ENCODE measurements at places on chromosomes 1 and 21. TPM values are rescaled to one million over a fixed set of nuclear protein-coding genes. Genes with fewer than 3 reads are reported as not detected.

DNA sequence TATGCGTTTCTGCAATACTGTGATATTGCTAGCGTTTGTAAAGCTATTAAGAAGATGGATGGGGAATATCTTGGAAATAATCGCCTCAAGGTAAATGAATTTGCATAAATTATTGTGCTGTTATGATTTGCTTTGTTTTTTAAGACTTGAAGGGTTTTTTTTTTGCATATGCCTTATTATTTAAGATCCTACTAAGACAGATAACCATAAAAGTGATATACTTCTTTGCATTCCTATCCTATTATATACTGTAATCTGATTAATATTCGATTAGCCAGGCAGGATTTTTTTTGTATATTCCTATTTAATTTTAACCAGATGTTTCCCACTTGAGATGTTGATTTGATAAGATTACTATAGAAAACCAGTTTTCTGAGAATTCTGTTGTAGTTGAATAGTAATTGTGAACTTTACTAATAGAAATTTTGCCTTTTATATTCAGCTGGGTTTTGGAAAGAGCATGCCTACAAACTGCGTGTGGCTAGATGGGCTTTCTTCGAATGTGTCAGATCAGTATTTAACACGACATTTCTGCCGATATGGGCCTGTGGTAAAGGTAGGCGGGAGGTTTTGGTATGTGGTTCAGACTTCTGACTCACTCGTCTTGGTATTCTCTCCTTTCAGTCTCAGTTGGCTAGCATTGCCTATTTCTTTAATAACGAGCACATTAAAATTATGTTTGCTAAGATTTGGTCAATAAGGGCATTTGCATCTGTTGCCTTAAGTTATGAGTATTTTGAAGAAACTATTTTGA, 56.8 kb downstream of the ZBTB17 start:
- DNase-seq, result no peak

GRCh38 chr1:232018231-232019025, 391.8 kb downstream of the DISC1 start:
- DNase-seq, result no peak

DNA sequence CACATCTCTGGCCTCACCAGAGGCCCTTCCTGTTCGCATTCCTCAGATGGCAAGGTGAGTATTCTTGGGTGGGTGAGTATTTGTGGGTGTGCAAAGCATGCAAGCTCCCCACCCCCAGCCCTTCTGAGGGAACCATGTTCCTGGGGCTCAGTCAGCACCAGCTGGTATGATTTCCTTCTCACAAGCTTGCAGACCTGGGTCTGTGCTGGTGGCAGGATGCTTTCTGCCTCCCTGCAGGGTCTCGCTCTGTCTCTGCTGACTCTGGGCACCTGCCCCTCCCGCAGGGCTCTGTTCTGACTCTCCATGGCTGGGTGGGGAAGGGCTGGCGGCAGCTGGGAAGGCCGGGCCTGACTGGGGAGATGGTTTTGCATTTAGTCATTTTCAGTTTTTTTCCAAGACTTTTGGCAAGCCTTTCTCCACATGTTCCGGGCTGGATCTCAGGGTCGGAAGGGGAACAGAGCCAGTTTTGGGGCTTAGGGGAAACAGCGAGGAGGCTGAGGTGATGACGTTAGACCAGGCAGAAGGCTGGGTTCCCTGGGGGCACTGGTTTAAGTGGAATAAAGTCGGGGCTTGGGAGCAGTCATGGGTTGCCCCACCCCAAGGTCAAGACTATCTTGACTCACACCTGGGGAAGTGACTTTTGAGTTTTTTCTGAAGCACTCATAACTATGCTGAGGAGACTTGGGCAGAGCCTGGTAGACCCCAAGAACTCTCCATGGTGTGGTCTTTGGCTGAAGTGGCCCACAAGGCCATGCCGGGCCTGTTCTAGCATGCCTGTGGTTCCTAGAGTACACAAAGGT, 6.2 kb downstream of the RASSF5 start:
- peak; percentile 92 for DNase-seq

GRCh38 chr1:210438928-210439841, 110.5 kb downstream of the HHAT start:
- DNase-seq, result peak; percentile 32

- no peak for DNase-seq
Measured at GRCh38 chr1:113763661-113764060, 4.4 kb upstream of the PHTF1 start.

Gene DNAI4
- 26.8 TPM for total RNA-seq

Gene RGS1
- 50.2 TPM for total RNA-seq

Gene CDC20
- total RNA-seq, result 2.7 TPM

Gene HNRNPCL4
- not detected for total RNA-seq

Gene PPFIA4
- 1.7 TPM for total RNA-seq

Gene GCSAML
- total RNA-seq, result 1.8 TPM

Data from kidney (tissue), 22 donors.